ENCODE measurements at places on chromosomes 2 and 18.

DNA sequence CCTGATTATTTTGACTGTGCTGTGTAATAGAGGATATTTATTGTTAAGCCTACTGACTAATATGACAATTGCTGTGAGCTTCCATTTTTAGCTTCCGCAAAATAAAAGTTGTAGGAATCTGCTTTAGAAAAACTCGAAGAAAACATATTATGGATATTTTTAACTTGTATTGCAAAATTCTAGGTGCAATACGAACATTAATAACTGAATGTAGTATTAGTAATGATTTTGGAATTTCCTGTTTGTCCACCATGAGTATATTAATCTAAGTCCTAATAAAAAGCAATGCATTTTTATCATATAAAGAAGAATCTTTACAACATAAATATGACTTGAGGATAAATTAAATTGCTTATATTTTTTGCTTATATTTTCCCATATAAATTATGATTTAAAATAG lies 2.4 kb upstream of the DSC3 start:
- DNase-seq: no peak

- DNase-seq: no peak
Observed at GRCh38 chr18:42092848-42093247, 137.8 kb downstream of the PIK3C3 start.

DNA sequence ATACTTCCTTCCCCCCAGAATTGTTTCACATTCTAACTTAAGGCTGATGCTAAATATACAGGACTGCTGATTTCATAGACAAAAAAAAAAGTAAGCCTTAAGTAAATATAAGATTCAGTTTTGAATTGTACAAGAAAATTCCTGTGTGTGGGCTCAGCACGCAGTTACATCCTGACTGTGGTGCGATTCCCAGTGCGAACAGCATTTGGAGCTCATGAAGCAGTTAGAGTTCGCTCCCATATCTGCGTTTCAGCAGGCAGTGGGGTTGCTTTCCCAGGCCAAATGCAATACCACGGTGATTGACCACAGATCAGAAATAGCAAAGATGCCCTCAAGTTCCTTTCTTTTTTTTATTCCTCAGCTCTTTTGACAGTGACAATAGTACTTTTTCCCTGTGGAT lies 75.6 kb downstream of the SATB2 start:
- no peak for DNase-seq

GRCh38 chr2:135743860-135744259 lies 2.2 kb downstream of the UBXN4 start:
- DNase-seq: no peak

DNA sequence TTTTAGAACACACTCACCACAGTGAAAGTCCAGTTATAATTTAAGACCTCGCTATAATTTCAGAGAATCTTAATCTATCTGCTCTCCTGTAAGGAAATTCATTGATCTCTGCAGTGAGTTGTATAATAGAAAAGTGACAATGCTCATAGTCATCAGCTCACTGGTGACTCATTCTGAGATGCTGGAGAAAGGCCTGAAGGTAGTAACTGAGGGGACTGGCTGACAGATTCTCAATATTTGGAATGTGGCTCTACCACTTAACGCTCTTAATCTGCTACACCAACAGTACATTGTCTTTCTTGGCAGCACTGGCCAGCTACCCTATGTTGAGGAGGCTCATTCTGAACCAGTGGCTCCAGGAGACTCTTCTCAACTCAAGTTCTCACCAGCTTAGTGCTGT lies 246.1 kb downstream of the RPRM start:
- DNase-seq: no peak

DNA sequence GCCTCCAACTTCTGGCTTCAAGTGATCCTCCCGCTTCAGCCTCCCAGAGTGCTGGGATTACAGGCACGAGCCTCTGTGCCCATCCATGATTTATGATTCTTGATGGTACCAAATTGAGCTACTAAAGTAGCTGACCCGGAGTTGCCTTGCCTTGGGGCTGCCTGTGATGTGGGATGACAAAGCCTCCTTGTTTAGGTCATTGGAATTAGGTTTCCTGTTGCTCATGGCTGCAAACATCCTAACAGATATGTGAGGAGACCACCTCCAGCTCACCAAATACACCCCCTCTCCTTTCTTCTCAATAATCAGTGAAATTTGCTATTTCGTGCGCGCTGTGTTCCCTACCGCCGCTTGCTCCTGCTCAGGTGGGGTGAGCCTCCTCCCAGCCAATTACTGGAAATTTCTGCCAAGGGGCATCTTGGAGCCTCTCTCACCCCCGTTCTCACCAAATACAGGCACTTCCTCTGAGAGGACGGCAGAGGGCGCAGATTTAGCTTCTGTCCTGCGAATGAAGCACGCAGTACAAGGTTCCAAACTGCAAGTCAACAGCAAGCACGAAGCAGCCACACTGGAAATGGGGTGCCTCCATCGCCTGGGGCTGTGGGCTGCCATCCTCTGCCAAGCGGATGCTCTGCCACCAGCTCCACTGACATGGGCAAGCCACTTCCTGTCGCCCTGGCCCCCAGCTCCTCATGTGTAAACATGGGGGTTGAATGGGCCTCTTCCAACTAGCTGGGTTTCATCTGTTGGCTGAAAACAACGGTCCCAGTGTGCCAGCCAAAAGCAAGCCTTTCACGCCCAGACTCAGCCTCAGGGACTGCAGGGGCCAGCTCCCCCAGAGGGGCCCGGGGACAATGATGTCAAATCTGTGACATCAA lies 71.7 kb downstream of the NCAPH start:
- peak; percentile 86 for DNase-seq

DNA sequence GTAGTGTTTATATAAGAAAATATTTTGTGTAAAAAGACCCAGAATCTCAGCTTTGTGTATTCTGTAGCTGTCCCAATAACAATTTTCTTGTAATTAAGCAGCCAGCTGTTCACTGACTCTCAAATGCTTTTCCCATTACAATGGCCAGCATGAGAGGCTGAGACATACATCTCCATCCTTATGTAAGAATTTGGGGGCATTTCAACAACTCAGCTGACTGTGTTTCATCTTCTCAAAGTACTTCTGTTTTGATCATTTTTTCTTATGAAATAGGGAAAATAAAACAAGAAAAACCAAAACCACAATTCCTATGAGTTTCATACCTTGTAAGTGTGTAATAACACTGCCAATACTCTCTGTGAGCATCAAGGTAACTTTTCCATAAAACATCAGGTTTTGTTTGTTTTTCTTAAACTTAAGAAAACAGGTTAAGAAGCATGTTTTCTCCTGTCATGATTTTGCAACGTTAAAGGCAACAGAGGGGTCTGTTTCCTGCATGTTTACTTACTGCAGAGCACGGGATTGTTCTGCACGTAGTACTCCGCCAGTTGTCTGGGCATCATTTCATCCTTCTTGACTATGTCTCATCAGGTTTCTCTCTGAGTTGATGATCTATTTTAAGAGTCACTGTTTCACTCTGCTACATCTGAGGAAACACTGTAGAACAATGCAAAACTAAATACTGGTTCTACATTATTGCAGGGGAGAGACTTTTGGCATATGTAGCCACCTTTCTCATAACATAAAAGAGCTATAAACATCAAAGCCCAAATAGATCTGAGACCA lies 62.9 kb upstream of the CYRIA start:
- no peak for DNase-seq

DNA sequence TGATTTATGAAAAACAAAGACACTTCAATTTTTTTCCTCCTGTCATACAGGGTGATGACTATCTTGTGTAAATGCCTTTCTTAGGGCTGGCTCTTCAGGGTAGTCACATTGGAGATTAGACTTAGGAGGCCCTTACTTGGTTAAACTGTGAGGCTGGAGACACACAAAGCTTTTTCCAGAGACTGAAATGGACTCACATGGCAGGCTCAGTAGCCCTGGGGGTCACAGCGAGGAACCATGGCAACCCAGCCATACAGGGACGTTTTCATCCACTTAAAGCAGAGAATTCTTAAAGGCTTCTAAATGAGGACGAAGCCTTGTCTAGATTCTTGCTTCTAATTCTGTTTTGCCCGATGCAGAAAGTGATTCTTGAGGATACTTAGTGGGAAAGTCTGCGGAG lies 57.3 kb upstream of the ZDBF2 start:
- DNase-seq: no peak

DNA sequence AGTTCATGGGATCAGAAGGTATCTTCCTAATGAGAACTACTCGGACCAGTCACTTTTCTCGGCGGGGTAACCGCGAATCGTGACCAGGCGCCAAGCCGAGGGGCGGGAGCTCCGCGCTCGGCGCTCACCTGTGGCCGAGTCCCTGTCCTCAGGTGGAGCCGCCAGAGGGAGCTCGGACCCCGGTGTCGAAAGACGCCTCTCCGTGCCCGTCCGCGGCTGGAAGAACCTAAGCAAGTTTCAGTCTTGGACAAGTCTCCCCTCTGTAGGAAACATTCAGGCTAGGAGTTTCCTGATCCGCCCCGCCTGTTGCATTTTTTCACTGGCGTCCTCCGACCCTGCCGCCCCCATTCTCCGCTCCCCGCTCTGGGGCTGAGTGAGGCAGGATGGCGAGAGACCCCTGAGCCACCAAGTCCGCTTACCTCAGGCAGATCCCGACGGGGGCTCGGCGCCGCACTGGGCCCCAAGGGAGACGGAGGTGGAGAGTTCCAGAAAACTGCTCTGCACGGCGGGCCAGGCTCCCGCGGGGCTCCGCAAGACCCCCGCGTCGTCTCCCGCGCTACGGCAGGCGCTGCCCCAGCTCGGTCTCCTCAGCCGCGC lies 480 bp downstream of the DSEL start:
- peak; percentile 90 for DNase-seq

DNA sequence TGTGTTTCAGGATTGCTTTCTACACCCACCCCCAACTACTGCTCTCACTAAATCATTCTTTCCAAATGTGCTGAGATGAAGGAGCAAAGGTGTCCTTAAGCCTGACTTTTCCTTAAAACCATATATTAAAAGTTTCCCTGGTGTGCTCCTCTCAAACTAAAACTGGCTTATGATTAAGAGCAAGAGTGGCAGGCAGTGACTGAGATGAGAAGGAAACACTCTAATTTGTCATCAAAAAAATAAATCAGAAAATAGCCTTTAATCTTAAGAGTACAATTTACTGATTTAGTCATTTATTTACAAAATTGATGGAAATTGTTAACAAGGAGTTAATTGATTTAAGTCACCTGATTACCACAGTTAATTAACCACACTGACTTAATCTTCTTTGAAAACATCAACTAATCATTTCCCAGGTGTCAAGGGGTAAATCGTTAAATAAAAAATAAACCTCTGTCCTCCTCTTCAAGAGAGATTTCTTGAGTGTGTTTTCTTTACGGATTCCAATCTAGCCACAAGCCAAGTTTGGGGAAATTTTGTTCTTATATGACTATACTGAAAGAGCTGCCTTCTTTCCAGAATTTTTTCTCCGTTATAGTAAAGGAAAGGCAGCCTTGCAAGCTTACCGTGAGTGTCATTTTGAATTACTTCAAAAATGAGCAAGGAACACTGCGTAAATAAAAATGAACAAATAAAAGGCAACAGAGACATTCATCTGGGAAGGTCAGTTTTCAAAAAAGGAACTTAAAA lies 17.4 kb downstream of the LRP2 start:
- no peak for DNase-seq

- no peak for DNase-seq
Observed at GRCh38 chr18:28382215-28382879, 205.4 kb upstream of the CDH2 start.

GRCh38 chr2:74238879-74239278 lies 40.5 kb downstream of the MTHFD2 start:
- DNase-seq: no peak

DNA sequence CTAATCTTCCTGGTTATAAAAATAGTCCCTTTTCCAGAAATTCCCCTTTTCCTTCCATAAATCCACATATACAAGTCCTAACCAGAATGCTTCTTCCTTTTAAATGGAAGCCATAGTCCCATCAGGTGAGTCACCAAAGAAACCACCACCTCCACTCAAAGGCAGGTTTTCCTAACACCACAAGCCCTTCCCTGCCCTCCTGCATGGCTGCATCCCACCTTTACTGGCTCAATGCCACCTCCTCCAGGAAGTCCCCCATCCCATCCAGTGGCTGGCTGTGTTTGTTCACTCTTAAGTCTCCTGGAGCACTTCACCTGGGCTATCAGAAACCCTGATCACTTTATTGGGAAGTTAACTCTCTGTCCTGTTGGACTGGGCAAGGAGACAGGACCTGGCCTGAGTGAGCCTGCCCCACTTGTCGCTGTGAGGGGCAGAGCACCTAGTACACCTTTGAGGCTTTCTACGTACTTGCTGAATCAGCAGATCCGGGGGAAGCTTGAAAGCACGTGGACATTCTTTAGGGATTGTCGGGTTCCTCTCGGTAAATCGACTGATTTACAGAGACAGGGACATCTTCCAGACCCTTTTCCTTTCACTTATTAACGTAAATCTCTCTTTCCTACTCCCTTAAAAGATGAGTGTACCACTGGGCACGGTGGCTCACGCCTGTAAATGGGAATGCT lies 71.0 kb downstream of the NGEF start:
- DNase-seq: no peak

DNA sequence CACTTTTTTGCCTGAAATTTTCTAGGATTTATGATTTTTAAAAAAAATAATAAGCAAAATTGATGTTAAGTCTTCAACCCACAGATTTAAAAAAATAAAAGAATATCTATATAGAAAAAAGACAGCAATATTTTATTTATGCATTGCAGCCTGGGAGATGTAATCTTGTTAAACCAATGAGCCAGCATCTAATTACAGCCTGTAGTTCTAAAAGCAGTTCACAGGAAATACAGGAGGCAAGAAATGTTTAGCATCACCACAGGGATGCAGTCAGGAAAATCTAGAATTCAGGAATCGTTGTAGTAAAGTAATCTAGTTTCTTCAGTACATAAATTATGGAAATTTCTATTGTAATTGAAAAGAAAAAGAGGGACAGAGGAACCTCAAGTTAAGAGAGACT lies 17.2 kb downstream of the UGGT1 start:
- no peak for DNase-seq

GRCh38 chr18:31217038-31217849 lies 54.6 kb upstream of the DSC1 start:
- DNase-seq: no peak

- DNase-seq: no peak
Observed at GRCh38 chr2:43569921-43570320, 25.9 kb downstream of the THADA start.

- peak; percentile 18 for DNase-seq
Observed at GRCh38 chr2:132415915-132416722, 486 bp upstream of the GPR39 start.

DNA sequence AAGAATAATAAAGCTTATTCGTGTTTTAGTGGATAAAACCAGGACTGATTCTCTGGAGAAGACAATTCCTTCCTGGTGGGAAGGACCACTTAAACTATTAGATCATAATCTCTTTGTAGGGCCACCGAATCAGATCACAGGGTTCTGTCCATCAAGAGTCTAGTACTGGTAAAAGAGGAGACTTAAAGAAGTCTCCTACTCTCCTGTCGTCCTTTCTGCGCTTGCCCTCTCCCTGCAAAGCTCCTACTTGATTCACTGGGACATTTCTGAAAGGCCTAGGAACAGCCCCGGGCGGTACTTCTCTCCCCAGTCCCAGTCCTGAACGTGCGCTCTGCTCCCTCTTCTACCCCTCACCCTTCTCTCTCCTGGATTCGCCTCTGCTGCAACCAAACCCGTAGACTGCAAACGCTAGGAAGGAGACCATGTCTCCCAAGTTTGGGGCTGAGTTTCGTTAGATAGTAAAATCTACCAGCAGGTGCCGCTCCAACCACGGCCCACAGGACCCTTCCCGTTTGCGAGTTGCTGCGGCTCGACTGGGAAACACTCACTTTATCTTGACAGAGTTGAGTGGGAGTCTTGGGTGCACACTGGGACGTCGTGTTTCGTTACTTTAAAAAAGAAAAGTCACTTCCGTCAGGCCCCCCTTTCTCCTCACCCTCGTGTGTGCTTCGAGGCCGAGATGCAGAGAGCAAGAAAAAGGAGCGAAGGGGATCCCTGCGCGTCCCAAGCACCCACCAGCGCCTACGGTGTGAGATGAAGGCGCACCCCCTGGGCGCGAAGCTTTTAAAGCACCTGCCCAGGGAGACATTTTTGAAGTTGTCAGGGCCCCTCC lies 923 bp downstream of the FIGLA start:
- peak; percentile 88 for DNase-seq
